ENCODE measurements at places on chromosomes 1 and 21.
A peak's percentile ranks its signal among the peaks of the same experiment; 100 is the strongest.

DNA sequence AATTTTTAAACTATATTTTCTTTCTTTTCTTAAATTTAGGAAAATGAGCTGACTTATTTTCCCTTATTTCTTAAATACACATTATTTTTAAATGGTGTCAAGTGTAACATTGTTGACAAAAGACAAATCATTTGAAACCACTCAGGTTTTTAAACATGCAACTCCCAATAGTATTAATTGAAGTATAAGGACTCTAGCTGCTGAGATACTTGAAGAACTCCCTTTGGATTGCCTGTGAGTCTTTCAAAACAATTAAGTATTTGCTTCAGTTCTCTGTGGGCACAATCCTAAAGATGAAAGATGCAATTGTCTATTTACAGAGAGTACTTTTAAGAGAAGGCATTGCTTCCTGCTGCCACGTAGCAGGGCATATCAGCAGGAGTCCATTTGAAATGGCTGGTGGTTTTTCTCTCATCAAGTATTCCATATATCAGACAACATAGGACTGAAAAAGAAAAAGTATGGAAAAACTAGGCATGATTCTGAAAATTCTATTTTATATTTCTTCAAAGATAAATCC, 373.4 kb downstream of the NEGR1 start:
- peak; percentile 67 for DNase-seq

- DNase-seq: no peak
Measured at GRCh38 chr1:32998064-32998463, 33.5 kb upstream of the RNF19B start.

DNA sequence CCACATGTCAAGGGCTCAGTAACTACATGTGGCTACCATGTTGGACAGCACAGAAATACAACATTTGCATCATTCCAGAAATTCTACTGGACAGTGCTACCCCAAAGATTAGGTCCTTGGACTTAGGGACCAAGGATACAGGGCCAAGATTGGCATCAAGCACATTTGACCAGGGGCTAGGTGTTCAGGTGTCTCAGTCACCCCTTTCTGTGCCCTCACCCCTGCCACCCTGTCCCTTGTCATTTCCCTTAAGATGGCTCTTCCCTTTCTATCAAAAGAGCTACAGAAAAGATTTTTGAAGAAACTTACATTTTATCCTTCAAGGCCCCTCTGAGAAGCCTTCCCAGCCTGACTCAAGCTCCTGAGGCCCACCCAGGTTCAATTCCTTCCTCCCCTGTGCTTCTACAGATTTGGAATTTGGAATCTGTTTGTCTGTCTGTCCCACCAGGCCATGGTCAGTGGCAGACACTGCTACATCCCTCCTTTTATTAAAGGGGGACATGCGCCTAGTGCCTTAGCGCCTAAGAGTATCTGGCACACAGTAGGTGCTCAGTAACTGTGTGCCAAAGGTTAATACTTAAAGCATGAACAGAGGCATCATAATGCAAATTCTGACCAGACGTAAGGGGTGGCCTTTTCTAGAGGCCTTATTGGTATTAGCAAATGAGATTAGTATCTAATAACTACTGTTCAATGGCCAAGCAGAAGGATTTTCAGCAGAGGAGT, 21.4 kb downstream of the CSF1 start:
- DNase-seq: no peak

GRCh38 chr1:237032029-237032428, 10.0 kb upstream of the RYR2 start:
- DNase-seq: no peak

DNA sequence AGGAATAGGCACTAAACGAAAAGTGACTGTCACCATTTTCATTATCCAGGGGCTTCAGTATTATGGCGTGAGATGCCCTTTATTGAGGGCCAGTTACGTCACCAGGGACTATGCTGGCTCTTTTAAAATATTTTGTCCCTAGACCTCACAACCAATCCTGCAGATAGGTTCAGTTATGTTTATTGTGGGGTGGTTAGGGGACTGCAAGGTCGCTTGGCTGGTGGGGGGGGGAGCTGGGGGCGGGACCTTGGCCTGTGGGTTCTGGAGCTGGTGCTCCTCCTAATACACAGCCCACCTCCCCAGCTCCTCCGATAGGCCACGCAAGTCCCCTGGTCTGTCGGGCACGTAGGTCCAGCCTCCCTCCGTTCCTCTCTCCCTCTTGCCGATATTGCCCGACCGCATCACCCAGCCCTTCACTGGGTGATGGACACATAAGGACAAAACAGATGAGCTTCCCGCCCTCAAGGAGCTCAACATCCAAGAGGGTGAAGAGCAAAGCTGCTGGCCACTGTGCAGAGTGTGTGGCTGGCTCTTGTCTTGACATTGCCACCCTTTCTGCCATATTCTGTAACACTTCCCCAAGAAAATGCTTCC, 271.8 kb downstream of the MATN1 start:
- DNase-seq: no peak

DNA sequence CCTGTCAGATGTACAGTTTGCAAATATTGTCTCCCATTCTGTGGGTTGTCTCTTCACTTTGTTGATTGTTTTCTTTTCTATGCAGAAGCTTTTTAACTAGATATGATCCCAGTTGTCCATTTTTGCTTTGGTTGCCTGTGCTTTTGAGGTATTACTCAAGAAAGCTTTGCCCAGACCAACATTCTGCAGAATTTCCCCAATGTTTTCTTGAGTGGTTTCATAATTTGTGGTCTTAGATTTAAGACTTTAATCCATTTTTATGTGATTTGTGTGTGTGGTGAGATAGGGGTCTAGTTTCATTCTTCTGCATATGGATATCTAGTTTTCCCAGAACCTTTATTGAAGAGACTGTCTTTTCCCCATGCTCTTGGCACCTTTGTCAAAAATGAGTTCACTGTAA, 116.9 kb downstream of the DUSP10 start:
- no peak for DNase-seq

Measured in foreskin melanocyte (primary cell).